ENCODE measurements at places on chromosomes 2 and 18.

DNA sequence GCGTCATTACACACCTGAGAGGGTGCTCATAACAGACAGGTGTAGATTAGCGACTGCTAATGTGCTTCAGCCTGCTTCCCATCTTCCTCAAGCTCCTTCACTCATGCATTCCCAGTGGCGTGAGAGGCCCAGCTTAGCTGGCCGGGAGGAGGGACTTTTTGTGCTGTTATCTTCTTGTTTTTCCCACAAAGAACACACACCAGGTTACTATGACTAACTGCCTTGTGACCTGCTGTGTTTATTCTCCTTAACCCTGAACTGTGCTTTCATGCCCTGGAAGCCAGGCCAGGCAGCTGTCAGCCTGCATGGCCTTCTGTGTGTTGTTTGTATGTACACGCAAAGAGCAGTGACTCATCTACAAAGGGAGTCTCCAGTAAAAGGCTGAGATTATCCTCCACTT is 143.8 kb downstream of the PIEZO2 start:
- no peak for DNase-seq

DNA sequence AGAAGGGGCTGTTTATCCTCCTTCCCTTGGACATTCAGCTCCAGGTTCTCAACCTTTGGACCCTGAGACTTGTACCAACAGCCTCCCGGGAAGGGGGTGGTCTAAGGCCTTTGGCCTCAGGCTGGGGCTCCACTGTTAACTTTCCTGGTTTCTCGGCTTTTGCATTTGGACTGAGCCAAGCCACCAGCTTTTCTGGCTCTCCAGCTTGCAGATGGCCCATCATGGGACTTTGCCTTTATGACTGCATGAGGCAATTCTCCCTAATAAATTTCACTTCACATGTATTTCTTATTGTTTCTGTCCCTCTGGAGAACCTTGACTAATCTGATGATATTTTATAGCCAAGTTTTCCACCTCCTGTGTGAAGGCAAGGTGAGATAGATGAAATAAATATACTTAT is 180.8 kb downstream of the PPP1R1C start:
- DNase-seq: no peak

- DNase-seq: no peak
These were observed 136.4 kb upstream of the PIK3C3 start for GRCh38 chr18:41818381-41819355.

- DNase-seq: no peak
These were observed 176.8 kb upstream of the TRIB2 start for GRCh38 chr2:12539776-12540562.

DNA sequence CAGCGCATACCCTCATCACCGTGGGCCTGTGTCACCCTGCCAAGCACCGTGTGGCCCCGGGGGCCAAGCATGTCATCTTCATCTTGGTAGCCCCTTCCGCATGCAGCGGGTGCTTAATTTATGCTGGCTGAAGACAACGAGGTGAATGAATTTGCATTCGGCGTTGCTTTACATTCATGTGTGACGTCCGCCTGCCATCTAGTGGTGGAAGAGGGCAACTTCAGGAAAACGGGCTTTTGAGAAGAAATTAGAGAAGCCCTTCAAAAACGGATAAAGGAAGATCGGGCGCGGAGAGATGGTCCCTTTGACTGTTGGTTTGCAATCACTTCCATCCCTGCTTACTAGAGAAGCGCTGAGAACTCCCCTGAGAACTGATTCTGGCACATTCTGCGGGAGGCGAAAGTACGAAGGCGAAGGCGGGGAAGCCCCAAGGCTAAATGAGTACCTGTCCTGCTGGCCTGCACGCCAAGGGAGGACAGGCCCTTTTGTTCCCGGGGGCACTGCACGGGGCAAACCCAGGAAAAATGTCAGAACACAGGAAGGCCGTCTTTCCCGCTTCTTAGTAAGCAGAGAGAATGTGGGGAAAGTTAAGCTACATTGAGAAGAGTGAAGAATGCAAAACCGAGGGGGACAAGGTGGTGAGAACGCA is 145.9 kb downstream of the ZNF516 start:
- peak; percentile 34 for DNase-seq

DNA sequence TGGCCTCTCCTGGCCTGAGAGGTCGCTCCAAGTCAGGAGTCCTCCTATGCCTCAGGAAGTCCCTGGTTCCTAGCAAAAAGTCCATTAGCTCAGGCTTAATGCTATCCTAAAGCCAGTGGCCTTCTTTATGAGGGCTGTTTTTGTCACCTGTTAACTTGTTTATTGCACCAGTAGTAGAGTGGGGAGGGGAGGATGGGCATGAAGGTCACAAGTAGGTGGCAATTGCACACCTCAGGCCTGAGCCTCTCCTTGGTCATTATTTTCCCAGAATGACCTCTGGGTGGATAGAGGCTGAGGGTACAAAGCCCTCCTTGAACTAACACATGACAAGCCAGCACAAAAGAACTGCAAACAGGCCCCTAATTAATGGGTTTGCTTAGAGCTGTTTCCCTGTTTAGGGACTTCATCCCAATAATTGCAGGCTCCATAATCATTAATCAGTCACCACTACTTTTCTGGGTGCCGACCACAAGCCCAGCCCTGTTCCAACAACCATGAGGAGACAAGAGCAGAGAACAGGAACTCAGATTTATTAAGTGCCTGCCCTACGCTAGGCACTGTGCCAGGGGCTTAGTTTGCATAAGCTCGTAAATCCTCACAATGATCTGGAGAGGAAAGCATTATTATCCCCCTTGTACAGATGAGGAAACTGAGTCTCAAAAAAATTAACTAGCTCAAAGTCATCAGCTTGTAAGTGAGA is 123.0 kb upstream of the PKDCC start:
- DNase-seq: no peak

DNA sequence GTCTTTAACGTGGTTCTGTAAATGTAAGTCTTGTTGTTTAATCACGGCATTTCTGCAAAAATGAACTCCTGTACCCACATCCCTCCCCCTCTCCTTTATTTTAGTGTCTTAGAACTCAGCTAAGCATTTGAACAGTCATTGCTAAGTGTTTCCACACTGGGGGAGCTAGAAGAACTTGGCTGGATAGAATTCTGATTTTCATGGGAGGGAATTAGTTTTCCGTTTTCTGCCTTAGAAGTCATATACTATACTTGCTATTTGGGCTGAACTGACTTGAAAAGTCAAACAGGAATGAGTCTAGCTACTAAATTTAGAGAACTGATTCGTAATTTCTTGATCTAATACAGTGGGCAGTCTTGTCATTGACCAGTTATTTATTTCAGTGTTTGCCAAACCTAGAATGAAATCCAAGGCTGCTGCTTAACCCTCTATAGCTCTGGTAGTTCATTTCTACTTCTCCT is 61.1 kb downstream of the FMNL2 start:
- DNase-seq: no peak

GRCh38 chr2:191521608-191522208 is 156.2 kb upstream of the NABP1 start:
- no peak for DNase-seq

- DNase-seq: no peak
These were observed 1.4 kb downstream of the DPYSL5 start for GRCh38 chr2:26849056-26849999.

DNA sequence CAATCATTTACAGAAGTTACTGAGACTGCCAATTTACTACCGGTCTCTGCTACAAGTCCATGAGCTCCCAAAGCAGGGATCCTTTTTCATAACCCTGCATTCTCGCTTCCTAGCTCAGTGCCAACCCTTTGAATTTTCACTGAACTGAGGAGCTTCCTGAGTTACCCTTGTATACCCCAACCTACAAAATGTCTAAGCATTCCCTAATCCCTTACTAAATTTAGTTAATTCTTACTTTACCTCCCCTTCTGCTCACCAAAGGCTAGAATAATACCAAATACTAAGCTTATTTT is 9.6 kb downstream of the MAT2A start:
- no peak for DNase-seq

DNA sequence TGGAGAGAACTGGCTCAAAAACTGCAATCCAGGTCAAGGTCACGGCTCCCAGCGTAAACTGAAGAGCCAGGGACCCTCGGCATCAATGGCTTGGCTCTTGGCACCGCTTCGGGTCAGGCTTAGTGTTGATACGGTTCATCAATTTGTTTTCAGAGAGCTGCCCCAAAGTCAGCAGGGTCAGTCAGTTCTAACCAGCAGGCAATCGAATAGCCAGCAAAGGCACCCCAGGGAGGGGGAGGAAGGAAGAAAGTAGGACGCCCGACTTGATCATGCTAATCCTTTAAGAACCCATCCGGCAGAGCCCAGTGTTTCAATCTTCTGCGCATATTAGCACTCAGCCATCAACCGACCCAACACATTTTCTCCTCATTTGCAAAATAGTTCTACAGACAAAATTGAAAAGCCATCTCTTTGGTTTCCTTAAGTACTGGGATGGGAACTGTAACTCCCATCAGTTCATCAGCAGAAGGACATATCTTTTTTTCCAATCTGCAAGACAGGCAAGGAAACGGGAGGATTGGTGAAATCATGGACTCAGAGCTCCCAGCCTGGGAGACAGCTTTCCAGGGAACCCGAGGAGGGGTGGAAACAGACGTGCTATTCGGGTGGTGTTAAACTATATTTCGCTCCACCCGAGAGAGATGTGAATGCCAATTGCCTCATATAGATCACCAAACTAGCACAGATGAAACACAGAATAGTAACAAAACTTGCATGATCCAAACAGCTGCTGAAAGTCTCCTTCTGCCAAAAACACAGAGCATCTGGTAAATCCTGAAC is 40.7 kb upstream of the CABLES1 start:
- no peak for DNase-seq

DNA sequence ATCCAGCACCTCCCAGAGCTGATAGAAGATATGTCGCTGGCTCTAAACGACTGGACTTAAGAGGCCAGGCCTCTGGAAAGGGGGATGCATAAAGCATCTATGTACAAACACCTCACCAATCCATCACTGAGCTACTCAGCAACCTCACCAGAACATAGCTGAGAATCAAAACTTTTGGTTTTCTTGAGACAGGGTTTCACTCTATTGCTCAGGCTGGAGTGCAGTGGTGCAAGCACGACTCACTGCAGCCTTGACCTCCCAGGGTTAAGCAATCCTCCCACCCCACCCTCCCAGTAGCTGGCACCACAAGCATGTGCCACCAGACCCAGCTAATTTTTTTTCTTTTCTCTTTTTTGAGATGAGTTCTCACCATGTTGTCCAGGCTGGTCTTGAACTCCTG is 62.9 kb upstream of the MSH6 start:
- DNase-seq: no peak

DNA sequence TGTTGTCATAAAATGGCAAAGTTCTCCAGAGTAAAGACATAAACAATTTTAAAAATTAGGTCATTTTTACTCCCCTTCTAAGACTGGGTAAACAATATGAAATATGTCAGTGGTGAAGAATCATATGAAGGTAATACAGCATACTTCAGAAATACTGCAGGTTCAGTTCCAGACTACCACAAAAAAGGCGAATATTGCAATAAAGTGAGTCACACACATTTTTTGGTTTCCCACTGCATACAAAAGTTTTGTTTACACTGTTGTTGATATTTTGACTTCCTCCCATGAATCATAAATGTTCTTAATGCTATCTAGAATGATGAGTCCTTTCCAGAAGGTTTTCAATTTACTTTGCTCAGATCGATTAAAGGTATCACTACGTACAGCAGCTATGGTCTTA is 73.5 kb downstream of the SMC6 start:
- no peak for DNase-seq

All from stimulated activated CD8-positive, alpha-beta memory T cell treated with anti-CD3 and anti-CD28 coated beads, Interleukin-2, amount 100 ng/mL, for 1 hour (primary cell).